ENCODE measurements at places on chromosomes 3 and 15.
A peak's percentile ranks its signal among the peaks of the same experiment; 100 is the strongest.

GRCh38 chr3:169953462-169954141 is 13.0 kb upstream of the SEC62 start:
- no peak for DNase-seq

- peak; percentile 77 for DNase-seq
Measured at GRCh38 chr15:60840306-60840702, 361.4 kb upstream of the ICE2 start.

DNA sequence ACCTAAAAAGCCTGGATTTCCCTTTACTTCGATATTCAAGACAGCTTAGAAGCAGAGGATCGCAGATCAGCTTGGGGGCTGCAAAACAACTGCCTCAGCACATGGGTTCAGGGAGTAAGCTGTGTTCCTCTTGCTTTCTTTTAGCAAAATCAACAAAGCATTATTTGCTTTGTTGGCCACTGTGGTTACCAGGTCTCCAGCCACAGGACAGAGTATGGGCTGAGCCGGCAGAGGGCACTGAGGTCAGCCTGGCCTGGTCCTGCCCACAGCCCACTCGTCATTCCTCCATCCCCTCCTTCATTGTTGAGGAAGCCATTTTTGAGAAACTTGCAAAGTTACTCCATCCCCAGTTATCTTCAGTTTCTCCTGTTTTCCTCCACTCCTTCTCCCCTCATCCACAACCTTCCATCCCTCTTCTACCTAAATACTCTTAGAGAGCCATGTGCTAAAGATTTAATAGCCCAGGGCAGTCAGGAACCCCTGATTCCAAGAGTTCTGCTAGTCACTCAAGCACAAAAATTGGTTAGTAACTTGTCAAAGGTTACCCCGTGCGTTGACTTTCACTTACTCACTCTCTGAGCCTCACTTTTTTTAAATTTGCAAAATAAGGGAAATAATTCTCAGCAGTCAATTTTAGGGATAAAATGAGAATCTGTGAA is 60.0 kb upstream of the HES1 start:
- DNase-seq, result no peak

DNA sequence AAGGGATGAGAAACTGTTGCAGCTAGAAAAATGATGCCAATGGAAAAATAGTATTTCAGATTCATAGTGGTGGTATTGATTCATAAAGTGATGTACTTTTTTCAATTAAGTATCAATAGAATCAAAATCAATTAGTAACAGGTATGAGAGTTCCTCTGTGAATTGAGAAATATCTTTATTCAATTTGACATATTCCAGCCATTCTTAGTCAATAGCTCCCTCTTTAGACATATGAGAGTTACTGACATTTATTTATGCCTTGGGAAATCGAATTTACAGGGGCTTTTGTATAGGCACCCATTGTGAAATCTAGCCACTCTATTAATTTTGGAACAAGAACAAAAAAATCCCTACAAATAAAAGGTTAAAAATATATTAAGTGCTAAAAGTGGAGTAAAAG is 386.9 kb upstream of the CNTN3 start:
- DNase-seq, result peak; percentile 39

DNA sequence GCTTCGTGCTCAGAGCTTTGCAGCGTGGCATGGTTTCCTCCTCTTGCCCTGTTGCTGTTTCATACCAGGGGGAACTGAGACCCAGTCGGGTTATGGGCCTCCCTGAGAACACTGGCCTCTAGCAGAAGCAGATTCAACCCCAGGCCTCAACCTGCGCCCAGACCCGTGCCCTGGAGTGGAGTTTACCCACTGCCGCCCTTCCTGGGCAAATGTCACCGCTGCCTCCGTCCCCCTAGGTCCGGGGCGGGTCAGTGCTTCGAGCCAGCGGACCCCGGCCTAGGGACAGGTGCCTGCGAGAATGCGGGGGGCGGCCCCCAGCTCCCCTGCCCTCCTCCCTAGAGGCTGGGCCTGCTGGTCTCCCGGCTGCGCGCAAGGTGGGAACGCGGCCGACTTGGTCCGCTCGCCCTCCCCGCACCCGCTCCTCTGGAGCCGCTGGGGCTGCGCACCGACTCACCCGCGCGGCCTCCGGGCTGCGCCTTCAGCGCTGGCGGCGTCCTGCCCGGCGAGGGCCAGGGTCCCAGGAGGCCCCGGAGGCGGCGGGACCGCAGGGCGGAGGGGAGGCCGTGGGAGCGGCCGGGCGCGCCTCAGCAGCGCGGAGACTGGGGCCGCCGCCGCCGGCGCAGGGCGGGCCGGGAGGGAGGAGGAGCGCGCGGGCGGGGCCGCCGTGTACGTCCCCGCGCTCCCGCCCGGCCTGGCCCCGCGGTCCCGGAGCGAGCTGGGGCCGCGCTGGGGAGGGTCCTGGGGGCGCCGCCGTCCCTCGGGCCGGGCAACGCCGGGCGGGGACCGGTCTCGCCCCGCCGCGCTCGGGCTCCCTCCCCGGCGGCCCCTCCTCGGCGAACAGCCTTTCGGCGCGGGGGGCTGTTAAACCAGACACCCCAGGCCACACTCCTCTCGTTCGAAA is at the start of gene PIGZ:
PIGZ (minus strand) TSS at position 601 of the 901 bp plus-strand sequence. CDS start 16,802 bp downstream, outside the sequence.
- DNase-seq, result peak; percentile 76

- no peak for DNase-seq
Measured at GRCh38 chr3:76345878-76346277, 560.5 kb upstream of the ZNF717 start.

DNA sequence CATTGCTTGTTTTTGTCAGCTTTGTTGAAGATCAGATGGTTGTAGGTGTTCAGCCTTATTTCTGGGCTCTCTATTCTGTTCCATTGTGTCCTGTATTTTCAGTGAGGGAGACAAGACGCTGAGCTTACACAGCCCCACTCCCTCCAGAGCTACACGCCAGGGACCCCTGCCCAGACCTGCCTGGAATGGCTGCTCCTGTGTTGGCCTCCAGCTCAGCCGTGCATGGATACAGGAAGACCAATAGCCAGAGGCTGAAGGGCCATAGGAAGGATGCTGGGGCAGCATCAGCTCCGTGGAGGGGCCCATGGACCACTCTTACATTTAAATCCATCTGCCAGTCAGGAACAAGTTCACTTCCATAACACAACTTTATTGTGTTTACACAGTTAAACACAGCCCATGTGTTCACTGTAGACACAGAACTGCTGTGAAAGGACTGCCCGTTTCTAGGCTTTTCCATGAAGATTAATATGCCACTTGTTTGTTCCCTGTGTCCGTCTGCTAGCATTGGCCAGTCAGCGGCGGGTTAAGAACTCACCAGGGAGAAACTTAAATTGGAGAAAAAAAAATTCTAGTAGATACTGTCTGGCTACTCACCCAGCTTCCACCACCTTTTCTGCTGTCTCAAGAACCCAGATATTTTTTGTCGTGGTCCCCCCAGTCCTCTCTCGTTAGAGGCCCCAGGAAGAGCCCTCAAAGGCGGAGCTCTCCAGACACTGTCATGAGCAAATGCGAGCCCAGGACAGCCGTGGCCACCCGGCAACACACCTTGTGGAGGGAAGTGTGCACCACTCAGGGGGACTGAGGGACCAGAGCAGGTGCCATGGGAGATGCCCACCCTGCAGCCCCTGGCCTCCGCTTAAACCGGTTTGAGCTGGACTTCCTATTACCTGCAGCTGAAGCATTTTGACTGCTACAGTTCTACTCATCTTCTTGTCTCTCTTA is 142.3 kb upstream of the MEF2A start:
- DNase-seq, result no peak

DNA sequence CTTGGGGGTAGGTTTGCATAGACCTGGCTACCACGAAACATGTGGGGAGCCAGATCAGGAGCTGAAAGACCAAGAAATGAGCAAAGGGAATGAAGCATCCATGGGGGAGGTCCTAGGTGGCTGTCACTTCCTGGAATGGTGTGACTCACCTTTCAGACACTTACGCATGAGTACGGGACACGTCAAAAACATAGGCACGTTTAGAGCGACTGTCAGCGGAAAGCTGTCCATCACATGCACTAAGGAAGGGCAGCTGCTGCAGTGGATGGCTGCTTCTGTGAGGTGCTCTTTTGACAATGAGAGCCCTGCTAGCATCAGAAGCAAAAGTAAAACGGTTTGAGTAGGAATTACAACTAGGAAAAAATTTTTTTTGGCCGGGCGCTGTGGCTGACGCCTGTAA is 244.6 kb upstream of the CCDC54 start:
- no peak for DNase-seq

DNA sequence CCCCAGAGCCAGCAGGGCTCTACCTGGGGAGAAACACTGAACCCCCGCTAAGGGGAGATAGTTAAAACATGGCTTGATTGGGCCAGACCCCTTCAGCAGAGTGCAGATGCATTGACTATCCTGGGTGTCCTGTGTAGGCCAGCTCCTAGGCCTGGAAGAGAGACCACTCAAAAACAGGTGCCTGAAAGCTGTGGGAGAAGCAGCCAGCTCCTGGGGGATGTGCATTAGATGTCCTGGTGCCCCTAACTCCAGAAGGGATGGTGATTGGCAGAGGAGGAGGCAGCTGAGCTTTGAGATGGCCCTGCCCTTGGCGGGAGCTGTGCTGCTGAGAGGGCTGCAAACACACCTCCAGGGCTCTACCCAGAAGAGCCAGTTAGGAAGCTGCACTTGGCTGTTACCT is 89.3 kb upstream of the PLXNA1 start:
- no peak for DNase-seq

- DNase-seq, result no peak
Measured at GRCh38 chr15:38460543-38460942, 6.6 kb downstream of the FAM98B start.

DNA sequence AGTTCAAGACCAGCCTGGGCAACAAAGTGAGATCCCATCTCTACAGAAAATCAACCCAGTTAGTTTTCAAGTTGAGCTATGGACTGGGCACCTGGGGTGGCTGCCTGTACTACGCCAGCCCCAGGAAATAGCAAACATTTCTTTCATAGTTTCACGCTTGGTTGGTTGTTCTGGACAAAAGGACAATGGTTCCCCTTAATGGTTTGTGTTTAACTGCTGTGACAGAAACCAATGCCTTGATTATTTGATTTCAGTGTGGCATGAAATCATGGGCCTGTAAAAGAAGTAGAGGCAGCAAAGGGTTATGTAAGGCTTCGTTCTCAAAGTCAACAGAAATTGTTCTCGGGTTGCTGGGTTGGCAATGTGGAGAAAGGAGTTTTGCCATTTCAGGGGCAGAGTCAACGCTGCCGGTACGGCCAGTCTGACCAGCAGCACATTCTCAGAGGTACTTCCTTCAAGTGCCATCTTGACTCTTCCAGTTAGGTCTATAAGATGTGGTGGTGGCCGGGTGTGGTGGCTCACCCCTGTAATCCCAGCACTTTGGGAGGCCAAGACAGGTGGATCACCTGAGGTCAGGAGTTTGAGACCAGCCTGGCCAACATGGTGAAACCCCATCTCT is 12.7 kb downstream of the LCMT2 start:
- no peak for DNase-seq

Data from GM23248 (cell line).